Activated CD4-positive, alpha-beta memory T cell treated with anti-CD3 and anti-CD28 coated beads, Interleukin-2, amount 10 ng/mL, durations not matched to agents 7 days and 5 days (primary cell): ENCODE measurements at places on chromosomes 11 and 22.
A peak's percentile ranks its signal among the peaks of the same experiment; 100 is the strongest.

- H3K27me3 ChIP-seq, result peaks cover 19% of the 10 kb centered on the region
- DNase-seq, result no peak
- H3K4me3 ChIP-seq, result no peak overlapping the region
- H3K27ac ChIP-seq, result peak overlapping the region; percentile 50
Measured at GRCh38 chr22:39178206-39179111, 26.0 kb upstream of the CBX7 start.

- peaks cover 58% of the 10 kb centered on the region for H3K36me3 ChIP-seq
- peaks cover 90% of the 10 kb centered on the region for H3K4me1 ChIP-seq
- H3K4me3 ChIP-seq, result peak overlapping the region; percentile 62
- DNase-seq, result no peak
- no peaks in the 10 kb centered on the region for H3K27me3 ChIP-seq
Measured at GRCh38 chr11:48018528-48019216, 38.3 kb downstream of the PTPRJ start.

GRCh38 chr11:92826136-92826535 lies 143.3 kb upstream of the MTNR1B start:
- H3K27me3 ChIP-seq, result peaks cover 3% of the 10 kb centered on the region
- H3K4me1 ChIP-seq, result no peaks in the 10 kb centered on the region
- H3K36me3 ChIP-seq, result no peaks in the 10 kb centered on the region
- no peak overlapping the region for H3K4me3 ChIP-seq
- H3K27ac ChIP-seq, result no peak overlapping the region

DNA sequence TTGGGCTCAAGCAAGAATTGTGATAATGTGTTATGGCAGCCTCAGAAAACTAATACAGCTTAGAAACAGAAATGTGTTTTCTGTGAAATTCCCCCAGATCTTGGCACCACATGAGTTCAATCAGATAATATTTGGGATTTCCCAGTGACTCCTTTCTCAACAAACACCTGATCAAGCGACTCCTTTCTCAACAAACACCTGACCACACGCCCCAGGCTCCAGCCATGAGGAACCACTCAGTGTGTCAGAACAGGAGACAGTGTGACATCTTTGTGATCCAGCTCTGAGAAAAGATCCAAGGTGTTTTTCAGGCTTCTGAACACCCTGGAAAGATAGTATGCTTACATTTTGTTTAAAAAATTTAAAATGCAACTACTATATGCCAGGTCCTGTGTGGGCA lies 1.9 kb upstream of the UVRAG start:
- no peak overlapping the region for H3K4me3 ChIP-seq
- peaks cover 2% of the 10 kb centered on the region for H3K36me3 ChIP-seq
- peaks cover 17% of the 10 kb centered on the region for H3K4me1 ChIP-seq

DNA sequence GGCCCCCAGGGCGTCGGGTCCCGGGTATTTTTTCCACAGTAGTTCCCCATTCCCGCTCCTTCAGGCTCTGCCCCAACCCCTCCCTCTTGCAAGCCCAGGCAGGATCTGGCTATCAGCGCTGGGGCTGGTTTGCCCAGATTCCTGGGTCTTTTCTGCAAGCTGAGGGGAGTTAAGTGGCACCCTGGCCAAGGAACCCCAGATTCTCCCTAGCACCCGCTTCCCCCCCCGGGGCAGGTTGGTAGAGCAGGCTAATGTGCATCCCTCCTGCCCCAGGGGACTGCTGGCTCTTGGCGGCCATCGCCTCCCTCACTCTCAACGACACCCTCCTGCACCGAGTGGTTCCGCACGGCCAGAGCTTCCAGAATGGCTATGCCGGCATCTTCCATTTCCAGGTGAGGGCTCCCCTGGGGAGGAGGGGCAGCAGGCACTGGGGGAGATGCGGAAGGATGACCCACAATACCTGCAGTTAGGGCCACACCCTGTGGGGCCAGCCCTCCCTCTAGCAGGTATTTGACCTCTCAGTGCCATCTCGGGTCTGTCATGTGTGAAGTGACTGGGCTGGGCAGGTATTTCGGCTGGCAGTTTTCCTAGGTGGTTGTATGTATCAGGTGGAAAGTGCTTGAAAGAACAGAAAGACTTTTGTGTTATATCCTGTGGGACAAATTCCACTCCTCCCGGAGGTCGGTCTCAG lies 1.6 kb downstream of the CAPN1 start:
- H3K27me3 ChIP-seq, result no peaks in the 10 kb centered on the region
- no peak overlapping the region for H3K27ac ChIP-seq
- H3K4me3 ChIP-seq, result peak overlapping the region; percentile 95
- H3K36me3 ChIP-seq, result peaks cover 21% of the 10 kb centered on the region
- H3K4me1 ChIP-seq, result peaks cover 25% of the 10 kb centered on the region
- DNase-seq, result no peak

GRCh38 chr11:69718147-69718546 lies 14.3 kb upstream of the FGF19 start:
- H3K36me3 ChIP-seq, result no peaks in the 10 kb centered on the region
- peaks cover 25% of the 10 kb centered on the region for H3K27me3 ChIP-seq
- no peaks in the 10 kb centered on the region for H3K4me1 ChIP-seq
- DNase-seq, result no peak
- no peak overlapping the region for H3K27ac ChIP-seq
- no peak overlapping the region for H3K4me3 ChIP-seq

GRCh38 chr11:60502221-60502775 lies 9.7 kb downstream of the MS4A12 start:
- no peak for DNase-seq
- peaks cover 2% of the 10 kb centered on the region for H3K36me3 ChIP-seq
- H3K4me3 ChIP-seq, result no peak overlapping the region

GRCh38 chr22:36368359-36368983 lies 19.3 kb downstream of the MYH9 start:
- peak overlapping the region; percentile 63 for H3K4me3 ChIP-seq
- H3K4me1 ChIP-seq, result peaks cover 98% of the 10 kb centered on the region
- DNase-seq, result no peak
- peaks cover 78% of the 10 kb centered on the region for H3K36me3 ChIP-seq
- peak overlapping the region; percentile 85 for H3K27ac ChIP-seq
- no peaks in the 10 kb centered on the region for H3K27me3 ChIP-seq

DNA sequence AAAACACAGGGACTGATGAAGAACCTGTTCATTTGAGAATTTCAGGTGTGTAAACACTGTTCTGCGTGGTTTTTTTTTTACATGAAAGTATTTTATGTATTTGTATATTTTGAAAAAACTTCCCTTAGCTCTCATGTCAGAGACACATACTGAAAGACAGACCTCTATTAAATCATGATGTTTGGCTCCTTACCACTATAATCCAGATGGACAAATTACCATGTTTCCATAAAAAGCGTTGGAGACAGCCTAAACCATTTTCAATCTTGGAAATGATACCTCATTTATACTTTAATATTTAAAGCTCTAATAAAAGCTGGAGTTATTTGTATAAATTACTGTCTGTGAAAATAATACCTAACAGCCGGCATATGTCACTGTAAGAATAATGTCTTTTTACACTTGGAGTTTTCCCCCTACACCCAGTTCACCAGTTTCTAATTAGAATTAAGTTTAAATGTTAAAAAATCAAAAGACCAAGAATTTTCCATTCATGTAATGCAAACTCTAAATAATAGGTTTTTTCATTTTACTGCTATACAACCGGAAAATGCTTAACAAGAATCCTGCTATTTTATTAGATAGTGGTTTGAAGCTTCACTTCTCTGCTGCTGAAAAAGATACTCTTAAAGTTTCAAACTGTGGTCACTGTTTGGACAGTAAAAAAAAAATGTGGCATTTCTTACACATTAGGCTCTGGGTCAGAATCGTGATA lies 30.8 kb downstream of the APLP2 start:
- no peak overlapping the region for H3K4me3 ChIP-seq
- H3K27ac ChIP-seq, result no peak overlapping the region
- no peaks in the 10 kb centered on the region for H3K36me3 ChIP-seq
- H3K27me3 ChIP-seq, result no peaks in the 10 kb centered on the region

- H3K36me3 ChIP-seq, result no peaks in the 10 kb centered on the region
- H3K27ac ChIP-seq, result no peak overlapping the region
- peaks cover 9% of the 10 kb centered on the region for H3K27me3 ChIP-seq
Measured at GRCh38 chr11:1638344-1638743, 8.8 kb downstream of the KRTAP5-5 start.

GRCh38 chr11:73531386-73531785 lies 66.5 kb downstream of the FAM168A start:
- H3K27me3 ChIP-seq, result no peaks in the 10 kb centered on the region
- no peak overlapping the region for H3K4me3 ChIP-seq
- H3K27ac ChIP-seq, result no peak overlapping the region
- DNase-seq, result no peak

- peaks cover 11% of the 10 kb centered on the region for H3K4me1 ChIP-seq
- DNase-seq, result peak; percentile 50
Measured at GRCh38 chr22:20624161-20624616, 116.8 kb downstream of the MED15 start.
